Stimulated activated CD4-positive, alpha-beta T cell treated with anti-CD3 and anti-CD28 coated beads, Interleukin-4, amount 100 ng/mL, for 4 hours (primary cell): ENCODE measurements at places on chromosomes 2 and 18.

- DNase-seq = no peak
Measured at GRCh38 chr2:238952261-238952919, 104.5 kb downstream of the TWIST2 start.

- no peak for DNase-seq
Measured at GRCh38 chr2:96486696-96487095, 18.5 kb downstream of the NEURL3 start.

DNA sequence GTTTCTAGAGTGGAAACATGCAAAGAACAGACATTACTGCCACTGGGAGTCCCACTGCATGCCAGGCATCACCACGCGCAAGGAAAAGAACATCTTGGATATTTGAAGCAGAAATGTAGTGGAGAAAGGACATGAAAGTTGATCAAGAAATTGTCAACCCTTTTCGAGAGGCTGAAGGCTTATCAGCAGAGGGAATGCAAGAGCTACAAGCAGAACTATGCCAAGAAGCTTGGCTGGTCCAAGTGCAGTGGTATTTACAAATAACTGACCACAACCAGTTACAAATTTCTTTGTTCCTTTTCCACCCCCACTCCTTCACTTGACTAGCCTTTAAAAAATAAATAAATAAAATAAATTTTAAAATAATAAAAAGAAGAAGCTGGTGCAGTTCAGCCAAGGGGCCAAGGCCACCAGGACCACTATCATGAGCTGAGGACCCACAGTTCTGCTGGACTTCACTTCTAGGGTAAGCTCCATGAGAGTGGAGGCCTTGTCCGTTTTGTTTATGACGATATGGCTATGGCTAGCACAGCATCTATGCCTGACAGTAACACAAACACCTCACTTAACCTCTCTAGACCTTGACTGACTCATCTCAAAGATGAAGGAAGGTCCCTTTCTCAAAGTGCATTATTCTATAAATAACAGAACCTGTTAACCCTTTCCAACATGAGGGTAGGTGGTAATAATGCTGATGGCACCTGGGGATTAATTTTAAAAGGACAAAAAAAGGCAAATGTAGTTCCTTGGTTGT lies 20.9 kb downstream of the MARCHF4 start:
- DNase-seq = no peak

- no peak for DNase-seq
Measured at GRCh38 chr2:127637725-127638252, 8.2 kb upstream of the GPR17 start.

DNA sequence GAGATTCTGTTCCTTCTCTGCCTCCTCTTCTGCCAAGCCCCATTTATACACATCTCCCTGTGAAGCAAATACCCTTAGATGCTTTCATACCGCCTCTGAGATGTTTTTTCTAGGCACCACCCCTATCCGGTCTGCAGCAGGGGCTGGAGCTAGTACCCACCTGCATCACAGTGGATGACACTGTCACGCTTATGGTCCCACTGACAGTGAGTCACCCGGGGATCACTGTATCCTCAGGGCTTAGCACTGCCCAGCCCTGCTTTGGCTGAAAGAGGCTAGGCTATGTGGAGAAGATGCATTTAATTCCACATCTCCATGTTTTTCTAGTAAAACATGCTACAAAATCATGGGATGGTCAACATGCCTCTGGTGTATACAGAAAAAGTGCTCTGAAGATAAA lies 9.9 kb downstream of the FABP1 start:
- DNase-seq = no peak

- DNase-seq = no peak
Measured at GRCh38 chr2:62662554-62662953, 43.0 kb upstream of the EHBP1 start.

- DNase-seq = no peak
Measured at GRCh38 chr2:53473236-53473635, 294.4 kb upstream of the CHAC2 start.

DNA sequence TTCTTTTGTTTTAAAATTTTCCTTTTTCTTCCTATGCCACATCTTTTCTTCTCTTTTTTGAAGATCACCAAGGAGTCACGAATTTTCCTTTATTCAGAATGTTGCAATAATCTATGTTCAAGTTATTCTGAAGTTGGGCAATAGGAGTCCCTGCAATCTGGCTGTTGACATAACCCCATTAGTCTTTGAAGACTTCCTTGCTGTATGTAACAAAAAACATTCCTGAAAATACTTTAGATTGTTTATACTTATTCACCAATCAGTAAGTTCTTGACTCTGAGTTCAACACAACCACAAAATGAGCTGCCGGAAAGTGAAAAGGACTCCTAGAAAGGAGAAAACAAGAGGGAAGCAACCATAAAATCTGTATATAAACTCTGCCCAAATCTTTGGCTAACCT lies 62.8 kb downstream of the TMEM237 start:
- DNase-seq = no peak

- no peak for DNase-seq
Measured at GRCh38 chr2:41572154-41572553, 475.7 kb upstream of the PKDCC start.

DNA sequence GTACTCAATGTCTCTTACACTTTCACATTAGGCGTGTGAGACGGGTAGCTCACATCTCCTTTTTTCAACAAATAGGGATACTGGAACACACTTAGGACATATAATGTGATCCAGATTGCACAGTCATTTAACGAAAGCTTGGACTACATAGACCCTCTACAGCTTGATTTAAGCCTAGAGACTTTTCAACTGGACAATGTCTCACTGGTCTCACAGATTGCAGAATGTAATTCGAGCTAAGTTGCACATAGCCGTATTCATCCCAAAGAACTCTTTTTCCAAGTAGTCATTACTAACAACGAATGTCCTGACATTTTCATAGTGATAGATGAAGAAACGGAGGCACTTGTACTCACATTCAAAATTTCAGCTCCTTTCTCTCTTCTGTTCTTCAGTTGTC lies 612.1 kb downstream of the ZEB2 start:
- DNase-seq = no peak
